ENCODE measurements at places on chromosomes 7 and 10.

- no peak for DNase-seq
Observed at GRCh38 chr7:121744319-121744718, 128.6 kb upstream of the PTPRZ1 start.

DNA sequence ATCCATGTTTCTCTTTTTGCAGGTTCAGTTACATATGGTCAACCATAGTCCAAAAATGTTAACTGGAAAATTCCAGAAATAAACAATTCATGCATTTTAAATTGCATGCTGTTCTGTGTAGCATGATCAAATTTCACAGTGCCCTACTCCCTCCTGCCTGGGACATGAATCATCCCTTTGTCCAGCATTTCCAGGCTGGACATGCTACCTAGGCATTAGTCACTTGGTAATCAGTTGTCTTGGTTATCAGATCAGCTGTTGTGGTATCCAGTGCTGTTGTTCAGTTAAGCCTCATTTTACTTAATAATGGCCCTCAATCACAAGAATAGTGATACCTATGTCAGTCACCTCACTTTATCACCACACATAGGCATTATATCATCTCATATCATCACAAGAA is 7.3 kb upstream of the PNLIP start:
- no peak for DNase-seq

DNA sequence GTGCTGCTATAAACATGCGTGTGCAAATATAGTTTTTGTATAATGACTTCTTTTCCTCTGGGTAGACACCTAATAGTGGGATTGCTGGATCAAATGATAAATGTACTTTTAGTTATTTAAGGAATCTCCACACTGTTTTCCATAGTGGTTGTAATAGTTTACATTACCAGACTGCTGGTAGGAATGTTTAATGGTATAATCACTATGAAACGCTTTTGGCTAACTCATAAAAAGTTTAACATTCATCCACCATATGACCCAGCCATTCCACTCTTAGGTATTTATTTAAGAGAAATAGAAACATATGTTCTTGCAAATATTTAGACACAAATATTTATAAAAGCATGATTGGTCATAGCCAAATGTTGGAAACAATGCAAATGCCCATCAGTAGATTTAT is 32.1 kb upstream of the TFEC start:
- no peak for DNase-seq

DNA sequence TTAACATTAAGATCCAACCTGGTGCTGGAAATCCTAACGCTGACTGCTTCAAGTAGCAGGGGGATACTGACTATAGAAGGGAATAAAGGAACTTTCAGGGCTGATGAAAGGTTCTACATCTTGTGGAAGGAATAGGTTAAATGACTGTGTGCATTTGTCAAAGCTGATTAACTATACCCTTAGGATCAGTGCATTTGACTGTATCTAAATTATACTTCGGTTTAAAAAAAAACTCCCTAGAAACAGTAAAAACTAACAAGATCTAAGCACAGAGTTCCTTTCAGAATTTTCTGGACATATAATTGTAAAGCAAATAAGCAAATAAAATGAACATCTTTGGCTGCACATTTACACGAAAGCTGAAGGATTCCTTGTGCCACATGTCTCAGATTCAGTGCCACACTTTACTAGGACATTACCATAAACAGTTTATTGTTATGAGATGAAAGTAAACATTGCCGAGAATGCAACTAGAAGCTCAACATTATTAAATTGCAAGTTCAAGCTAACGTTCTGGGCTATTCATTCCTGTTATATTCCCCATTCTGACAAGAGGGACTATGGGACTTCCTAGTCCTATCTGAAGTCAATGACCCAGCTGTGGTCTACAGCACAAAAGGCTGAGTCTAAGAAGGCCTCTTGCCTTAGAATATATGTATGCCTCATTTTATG is 20.7 kb downstream of the ANK3 start:
- DNase-seq: no peak

DNA sequence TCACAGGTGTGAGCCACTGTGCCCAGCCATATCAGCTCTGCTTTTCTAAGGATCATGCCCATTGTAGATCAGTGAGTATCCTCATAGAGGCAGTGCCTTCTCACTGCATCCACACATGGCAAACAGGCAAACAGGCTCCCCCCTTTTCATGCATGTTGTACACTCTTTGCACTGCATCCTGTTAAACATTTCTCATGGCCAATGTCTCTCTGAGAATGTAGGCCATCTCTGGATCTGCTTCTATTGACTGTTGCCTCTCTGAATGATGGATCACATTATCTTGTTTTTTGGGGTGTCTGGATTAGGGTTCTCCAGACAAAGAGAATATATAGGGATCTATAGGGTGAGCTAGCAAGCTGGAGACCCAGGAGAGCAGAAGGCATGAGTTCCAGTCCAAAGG is 13.1 kb upstream of the PPIA start:
- DNase-seq: no peak

DNA sequence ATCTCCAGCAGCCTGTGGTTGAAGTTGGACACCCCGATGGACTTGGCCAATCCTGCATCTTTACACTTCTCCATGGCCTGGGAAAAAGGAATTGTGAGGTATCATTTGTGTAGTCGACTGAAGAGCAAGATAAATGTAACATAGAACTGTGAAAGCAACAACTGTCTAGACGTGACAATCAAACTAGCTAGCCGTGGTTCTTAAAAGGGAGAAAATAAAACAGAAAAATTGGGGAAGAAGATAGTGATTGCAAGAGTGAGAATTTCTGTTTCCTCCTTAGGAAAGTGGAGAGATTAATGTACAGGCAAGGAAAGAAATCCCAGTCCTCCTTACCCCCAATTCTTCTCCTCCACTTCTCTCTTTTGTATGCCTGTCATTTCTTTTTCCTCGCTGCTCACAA is 5.0 kb downstream of the AKR1C2 start:
- DNase-seq: no peak

DNA sequence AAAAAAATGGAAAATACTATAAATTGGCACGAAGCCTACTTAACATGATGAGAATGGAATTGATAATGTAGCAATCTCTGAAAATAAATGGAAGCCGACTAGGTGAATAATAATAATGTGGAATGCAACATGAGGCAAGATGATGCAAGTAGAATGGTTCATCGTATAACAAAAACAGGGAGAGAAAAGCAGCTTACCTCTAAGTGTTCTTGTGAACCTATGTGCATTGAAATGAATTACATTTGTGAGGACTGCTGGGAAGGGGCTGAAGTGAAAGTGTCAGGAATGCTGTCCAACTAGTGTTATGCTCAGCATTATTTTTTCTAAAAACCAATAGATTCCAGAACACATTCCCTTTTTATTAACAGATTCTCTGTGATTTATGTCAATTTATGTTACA is 440.6 kb upstream of the LRRN3 start:
- no peak for DNase-seq

DNA sequence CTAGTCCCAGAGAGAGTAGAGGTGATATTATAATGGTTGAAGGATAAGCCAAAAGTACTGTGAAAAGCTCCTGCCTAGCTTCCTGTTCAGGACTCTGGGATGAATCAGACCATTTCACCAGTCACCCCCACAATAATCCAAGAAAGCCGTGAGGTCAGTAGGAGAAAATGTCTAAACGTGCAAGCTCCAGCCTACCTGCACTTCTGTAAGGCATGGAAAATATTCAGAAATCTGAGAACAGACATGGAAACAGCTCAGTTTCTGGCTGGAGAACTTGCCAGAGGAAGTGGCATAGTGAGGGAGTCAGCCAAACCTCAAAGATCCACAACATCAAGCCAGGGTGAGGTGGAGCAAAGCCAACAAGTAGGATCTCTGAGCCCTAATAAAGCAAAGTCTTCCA is 58.2 kb downstream of the ELAPOR2 start:
- no peak for DNase-seq

- DNase-seq: no peak
Observed at GRCh38 chr7:96322373-96322695, 436 bp upstream of the SLC25A13 start.

GRCh38 chr7:145633513-145633912 is 483.1 kb upstream of the CNTNAP2 start:
- no peak for DNase-seq

DNA sequence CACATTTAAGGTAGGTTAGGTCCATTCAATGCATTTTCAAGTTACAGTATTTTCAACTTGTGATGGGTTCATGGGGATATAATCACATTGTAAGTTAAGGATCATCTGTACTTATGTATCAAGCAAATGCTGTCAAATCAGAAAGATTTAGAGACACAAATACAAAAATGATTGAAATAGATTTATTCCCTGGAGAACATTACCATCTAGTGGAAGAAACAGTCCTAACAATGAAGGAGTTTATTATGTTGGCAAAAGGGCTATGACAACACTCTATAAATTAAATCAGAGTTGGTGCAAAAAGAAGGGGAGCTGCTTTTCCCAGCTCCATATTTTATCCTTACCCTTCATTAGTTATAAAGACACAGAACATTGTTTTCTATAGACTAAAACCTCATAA is 69.0 kb downstream of the PRSS58 start:
- no peak for DNase-seq

GRCh38 chr10:86682675-86683074 is 14.4 kb downstream of the LDB3 start:
- DNase-seq: no peak

DNA sequence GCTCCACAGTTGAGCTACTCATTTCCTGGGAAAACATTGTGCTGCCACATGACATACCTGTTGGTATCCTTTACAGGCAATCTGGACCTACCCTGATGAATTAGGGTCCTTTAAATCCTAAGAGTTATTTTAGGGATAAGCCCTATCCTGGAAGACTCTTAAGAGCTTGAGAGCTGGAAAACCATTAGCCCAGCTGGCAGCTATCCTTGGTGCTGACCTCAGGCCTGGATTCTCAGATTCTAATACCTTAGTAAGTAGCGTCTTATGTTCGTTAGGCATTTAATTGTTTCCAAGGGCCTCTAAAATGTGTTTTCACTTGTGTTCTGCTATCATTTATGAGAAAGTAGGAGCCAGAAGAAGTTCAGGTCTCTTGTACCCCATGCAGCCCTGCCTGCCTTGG is 93.0 kb upstream of the SORCS3 start:
- DNase-seq: no peak

DNA sequence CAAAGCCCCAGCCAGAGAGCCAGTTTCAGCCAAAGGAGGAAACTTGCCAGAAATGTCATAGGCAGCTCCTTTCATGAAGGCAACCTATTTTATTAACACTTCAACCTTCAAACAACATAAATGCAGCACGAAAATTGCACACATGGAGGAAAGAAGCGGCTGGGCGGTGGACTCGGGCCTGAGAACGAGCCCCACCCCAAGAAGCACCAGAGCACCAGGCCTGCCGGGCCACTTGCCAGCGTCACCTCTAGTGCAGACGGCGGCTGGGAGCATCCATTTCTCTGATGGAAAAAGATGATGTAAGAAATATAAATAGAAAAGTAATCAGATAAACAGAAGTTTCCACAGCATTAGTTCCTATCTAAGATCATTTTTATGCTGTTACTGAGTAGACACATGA is 100.0 kb downstream of the TCERG1L start:
- DNase-seq: no peak

GRCh38 chr7:82598958-82599357 is 155.4 kb upstream of the CACNA2D1 start:
- DNase-seq: no peak

- DNase-seq: no peak
Observed at GRCh38 chr7:135970045-135970444, 7.1 kb downstream of the MTPN start.

DNA sequence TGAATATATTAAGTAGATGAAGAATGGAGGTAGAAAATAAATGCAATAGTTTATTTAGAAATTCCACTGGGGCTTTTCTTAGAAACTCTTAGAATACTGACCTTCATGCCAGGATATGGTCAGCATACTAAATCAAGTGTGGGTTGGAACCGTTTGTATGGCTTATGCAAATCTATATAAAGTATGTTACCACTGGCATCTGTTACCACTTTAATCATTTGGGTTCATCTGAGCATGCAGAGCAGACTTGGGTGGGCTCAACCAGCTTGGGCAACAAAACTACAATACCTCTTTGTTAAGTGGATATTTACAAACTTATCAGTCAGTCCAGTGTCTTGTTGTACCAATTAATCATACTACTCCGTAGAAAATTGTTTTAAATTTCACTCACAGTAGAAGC is 125.8 kb downstream of the CRPPA start:
- DNase-seq: no peak

GRCh38 chr7:23334482-23335056 is 35.4 kb downstream of the MALSU1 start:
- no peak for DNase-seq

DNA sequence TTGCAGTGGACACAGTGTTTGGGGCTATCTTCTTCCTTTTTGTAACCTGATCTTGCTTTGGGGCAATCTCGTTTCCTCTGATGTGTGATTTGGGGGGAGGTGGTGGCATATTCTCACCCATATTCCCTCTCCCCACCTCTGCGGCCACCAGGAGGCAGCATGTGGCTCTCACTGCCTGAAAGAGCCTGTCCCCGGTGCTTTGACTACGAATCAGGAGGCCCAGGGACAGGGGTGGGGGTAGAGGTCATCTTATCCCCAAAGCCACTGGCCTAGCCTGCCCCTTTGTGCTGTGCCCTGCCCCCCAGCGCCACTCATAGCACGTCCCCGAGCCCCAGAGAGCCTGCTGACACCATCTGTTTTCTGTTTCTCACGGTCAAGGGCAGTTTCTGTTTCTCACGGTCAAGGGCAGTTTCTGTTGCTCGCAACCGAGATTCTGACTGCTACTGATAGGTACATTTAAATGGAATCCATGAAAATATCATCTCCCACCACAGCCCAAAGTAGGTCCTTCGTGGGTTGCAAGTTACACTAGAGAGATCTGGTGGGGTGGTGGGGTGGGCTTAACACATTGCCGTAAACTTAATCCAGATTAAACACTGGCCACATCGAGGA is 28.2 kb downstream of the PHYH start:
- DNase-seq: no peak

GRCh38 chr7:107686816-107687387 is 26.3 kb downstream of the SLC26A4 start:
- DNase-seq: no peak

DNA sequence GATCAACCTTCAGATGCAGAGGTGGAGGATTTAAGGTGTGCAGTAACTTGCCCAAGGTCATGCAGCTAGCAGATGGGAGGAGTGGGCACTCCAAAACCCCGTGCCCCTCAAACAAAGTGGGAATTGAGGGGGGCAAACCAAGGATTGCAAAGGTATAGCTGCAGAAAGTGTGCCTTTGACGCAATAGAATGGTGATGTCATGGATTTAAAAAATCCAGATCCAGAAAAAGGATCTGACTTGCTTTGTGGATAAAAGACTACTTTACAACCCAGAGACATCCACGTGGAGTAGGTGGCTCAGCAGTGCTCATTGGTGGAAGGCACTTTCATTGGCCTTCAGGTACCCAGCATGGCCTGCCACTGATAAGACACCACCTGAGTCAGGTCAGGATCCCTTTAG is 15.7 kb upstream of the ADRB1 start:
- no peak for DNase-seq

DNA sequence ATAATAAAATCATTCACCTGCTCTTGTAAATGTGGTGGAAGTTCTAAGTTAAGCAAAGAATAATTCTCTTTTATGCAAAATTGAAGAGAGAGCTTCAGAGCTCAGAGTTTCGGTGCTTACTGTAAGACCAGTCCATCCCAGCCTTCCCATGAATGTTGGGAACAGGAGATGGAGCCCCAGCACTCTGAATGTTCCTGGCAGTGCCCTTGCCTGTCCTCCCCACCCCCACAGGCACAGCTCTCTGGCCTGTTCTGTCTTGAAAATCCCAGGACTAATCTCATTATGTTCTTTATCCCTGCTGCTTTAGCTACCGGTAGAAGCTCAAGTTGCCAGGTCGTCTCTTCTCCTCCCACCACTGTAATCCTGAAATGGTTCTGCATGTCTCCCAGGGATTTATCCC is 29.1 kb upstream of the LHFPL3 start:
- DNase-seq: no peak

Measured in SK-N-MC (cell line).